Fibroblast of skin of right biceps (primary cell): ENCODE measurements at places on chromosomes 12 and 14.

GRCh38 chr12:20832911-20833310, 22.4 kb downstream of the SLCO1B3 start:
- DNase-seq, result no peak

GRCh38 chr12:75041472-75041871, 168.2 kb downstream of the KCNC2 start:
- no peak for DNase-seq

GRCh38 chr14:102760496-102761193, 16.6 kb upstream of the TRAF3 start:
- DNase-seq, result no peak

DNA sequence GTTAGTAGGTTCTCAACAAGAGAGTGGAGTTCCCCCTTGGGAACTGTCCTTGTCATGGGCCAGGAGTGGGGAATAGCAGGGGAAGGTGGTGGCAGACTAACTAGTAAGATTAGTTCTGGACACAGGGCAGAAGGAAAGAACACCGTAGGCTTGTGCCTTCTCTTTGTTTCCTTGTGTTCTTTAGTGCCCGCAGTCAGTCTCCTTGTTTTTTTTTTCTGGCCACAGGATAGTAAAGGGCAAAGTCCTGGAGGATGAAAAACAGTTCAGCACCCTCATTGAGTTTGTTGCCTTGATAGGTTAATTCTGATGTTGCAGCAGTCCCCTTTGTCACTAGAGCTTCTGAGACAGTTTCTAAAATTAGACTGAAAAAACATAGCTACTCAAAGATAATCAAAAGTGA, 8.4 kb downstream of the PEX5 start:
- no peak for DNase-seq

- no peak for DNase-seq
Measured at GRCh38 chr14:66137081-66137480, 349.1 kb upstream of the CCDC196 start.

- no peak for DNase-seq
Measured at GRCh38 chr14:98999901-99000300, 272.1 kb downstream of the BCL11B start.

GRCh38 chr14:95314609-95315008, 5.1 kb downstream of the CLMN start:
- no peak for DNase-seq

- DNase-seq, result peak; percentile 62
Measured at GRCh38 chr12:118337194-118337838, 35.4 kb downstream of the TAOK3 start.

DNA sequence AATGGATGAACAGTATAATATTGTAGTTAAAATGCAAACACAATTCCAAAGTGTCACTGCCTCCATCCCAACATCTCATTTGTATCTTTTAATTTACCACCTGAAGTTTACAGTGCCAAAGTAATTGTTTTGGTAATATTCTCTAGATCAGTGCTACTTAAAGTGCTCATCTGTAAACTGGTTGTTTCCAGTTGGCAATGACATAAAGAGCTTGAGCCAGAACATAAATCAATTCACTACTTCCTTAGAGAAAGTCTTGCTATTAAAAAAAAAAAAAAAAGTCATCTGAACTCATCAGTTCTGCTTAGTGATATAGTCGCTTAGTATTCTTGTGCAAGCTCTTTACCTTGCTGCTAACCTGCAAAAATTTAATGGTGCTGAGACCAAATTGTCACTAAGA, 16.4 kb downstream of the PLCZ1 start:
- DNase-seq, result no peak

GRCh38 chr12:103691063-103691462, 104.0 kb downstream of the STAB2 start:
- no peak for DNase-seq

GRCh38 chr12:70925539-70925938, 5.0 kb upstream of the PTPRR start:
- no peak for DNase-seq

GRCh38 chr14:104830781-104831180, 29.9 kb downstream of the ZBTB42 start:
- no peak for DNase-seq

DNA sequence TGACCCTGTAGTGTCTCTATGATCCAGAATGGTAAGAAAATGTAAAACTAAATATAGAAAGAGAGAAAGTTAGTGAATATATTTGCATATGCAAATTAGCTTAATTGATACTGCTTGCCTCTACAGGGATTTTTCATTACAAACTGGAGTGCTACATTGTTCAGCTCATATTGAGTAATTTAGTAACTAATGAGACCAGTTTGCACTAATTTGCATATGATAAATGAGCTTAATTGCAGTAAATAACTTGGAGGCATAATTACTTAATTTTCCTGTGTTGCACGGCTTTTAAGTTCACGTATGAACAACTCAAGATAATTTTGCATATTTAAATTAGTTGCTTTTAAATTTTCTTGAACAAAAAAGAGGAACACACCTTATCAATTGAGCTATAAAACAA, 436.5 kb downstream of the NPAS3 start:
- no peak for DNase-seq

DNA sequence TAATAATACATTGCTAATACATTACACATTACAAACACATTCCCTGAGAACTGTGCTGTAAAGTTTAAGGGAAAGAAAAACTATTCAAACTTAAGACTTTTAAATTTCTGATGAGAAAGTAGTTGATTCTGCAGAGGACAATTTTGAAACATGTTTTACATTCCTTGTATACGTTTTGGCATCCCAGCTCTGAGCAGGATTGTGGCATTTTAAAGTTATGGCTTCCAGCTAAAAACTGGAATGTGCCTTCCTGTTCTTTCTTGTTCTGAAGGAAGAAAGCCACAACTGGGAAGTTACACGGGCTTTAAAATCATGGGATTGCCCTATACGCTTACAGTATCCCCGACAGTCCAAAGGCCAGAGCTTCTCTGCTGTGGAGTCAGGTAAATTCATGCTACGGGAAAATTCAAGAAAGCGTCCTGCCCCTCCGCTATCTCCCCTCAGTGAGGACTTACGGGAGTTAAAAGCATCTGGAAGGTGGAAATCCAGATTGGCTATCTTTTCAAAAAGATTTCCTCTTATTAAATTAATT, 10.8 kb upstream of the KLHL42 start:
- peak; percentile 19 for DNase-seq

DNA sequence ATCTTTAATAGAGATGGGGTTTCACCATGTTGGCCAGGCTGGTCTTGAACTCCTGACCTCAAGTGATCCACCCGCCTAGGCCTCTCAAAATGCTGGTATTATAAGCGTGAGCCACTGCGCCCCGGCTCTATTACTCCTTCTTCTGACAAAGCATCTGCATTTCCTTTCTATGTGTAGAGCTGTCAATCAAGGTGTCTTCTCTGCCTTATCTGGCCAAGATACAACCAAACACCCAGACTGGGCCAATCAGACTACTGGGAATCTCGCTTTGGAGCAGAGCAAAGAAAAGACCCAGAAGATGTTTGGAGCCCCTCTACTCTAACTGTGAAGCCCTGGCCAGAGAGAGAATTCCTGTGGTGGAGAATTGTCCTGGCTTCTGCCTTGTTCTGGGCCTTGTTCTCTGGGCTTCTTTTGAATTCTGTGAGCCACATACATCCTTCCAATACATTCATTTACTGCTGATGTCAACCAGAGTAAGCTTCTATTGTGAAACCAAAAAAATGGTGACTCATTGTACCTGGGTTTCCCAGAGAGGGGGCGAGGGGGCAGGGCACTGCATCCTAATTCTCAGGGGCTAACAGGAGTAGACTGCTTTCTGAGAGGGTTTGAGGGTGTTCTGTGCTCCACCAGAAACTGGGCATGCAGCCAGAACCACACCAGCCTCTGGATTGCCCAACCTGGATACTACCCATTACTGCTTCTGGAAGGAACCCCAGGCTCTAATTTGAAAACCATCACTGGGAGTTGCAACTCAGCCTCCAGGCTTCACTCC, 18.8 kb upstream of the FLVCR2 start:
- peak; percentile 55 for DNase-seq

DNA sequence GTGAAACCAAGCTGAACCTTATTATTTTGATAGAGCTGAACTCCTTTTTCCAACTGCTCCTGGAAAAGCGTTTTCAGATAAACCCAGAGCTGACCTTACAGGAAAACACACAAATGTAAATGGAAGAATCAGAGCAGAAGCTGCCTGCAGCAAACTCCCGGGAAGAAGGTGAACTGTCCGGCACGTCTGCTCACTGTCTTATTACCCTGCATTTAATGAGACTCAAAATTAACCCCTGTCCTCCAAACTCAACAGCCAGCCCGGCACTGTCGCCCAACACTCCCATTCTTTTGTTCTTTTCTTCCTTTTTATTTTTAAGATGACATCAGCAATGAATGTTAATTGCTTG, 1046.9 kb upstream of the FLRT2 start:
- DNase-seq, result no peak

DNA sequence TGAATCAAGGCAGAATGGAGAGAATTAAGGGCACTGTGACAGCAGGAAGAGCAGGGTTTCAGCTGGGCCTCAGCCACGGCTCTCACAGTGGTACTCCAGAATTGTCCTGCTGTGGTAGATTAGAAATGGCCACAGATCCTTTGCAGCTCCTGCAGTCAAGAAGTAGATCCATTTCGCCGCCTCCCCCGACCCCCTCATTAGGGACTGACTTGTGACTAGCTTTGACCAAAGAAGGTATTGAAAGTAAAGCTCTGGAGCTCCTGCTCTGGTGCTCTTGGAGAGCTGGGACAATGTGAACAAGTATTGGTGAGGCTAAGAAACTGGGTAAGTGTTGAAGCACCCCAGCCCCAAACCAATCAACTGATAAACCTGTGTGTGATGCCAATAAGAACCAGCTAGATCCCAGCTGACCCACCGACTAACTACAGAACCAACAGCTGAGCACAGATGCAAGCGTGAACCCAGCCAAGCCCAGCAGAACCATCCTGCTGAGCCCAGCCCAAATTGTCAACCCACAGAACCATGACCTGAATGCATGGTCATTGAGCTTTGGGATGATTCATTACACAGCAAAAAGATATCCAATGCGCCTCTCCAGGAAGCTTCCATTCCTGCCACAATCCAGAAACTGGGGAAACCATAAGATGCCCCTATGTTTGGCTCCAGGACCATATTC, 50.7 kb downstream of the JAG2 start:
- no peak for DNase-seq

- DNase-seq, result no peak
Measured at GRCh38 chr12:98911396-98911795, 266.3 kb downstream of the APAF1 start.

DNA sequence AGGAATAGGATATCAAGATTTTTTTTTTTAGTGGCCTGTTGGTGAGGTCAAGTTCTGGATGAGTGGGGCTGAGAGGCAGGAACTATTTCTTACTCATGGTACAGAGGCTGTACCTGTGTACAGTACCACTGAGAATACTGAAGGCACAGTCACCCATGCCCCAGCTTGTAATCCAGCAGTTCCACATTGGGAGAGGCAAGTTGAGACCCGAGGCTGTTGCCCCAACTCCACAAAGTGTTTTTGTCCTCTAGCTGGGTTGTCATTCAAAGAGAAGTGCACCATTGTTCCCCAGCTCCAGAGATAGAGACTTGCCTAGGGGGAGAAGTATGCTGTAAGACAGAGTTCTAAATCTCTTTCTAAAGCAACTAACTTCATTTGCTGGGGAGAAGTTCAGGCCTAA, 38.7 kb downstream of the ARID2 start:
- DNase-seq, result no peak

DNA sequence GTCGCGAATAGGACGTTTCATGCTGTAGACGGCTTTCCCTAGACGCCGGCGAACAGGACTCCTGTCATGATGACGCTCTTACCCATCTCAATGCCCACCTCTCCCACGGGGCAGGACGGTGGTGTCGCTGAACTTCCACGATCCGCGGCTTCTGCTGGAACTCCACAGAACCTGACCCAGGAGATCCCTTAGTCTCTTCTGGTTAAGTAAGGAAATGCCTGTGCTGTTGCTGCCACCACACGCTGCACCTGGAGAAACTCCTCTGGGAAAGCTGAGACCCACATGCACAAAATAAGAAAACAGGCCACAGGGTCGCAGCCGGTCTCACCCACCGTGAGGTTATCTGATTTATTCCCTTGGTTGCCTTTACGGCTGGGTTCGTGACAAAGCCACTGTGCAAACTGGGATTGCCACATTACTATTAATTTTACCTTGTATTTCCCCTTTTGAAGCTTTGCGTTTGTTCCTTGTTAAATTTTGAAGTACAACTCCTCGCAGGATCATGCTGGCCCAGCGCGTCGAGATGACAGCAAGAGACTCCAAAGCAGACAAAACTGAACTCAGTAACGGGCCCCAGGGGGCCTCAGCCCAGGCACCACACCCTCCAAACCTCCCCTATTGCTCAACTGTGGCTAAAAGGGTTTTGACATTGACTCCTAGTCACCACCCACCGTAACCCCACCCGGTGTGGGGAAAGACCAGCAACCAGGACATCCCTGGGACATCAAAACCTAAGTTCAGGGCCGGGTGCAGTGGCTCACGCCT, 9.2 kb upstream of the MMP17 start:
- DNase-seq, result no peak

DNA sequence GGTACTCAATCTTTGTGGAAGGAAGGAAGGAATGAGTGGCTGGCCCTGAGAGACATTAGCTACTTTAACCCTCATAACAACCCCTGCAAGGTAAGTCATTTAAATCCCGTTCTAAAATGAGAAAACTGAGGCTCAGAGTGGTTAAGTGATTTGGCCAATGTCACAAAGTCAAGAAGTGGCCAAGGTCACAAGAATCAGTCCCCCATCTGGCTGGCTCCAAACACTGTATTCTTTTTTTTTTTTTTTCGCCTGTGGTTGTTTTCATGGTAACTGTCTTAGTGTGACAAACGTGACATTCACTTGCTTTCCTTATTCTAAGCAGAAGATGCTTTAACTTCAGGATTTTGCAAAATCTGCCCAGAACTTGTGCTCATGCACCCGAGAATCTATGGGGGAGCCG, 2.8 kb downstream of the TTC7B start:
- no peak for DNase-seq
